ENCODE measurements at places on chromosomes 11 and 22.
A peak's percentile ranks its signal among the peaks of the same experiment; 100 is the strongest.

- no peak for DNase-seq
Measured at GRCh38 chr11:5239046-5239445, 4.8 kb upstream of the HBD start.

GRCh38 chr11:72535194-72535547 lies 100.8 kb upstream of the CLPB start:
- DNase-seq: no peak

DNA sequence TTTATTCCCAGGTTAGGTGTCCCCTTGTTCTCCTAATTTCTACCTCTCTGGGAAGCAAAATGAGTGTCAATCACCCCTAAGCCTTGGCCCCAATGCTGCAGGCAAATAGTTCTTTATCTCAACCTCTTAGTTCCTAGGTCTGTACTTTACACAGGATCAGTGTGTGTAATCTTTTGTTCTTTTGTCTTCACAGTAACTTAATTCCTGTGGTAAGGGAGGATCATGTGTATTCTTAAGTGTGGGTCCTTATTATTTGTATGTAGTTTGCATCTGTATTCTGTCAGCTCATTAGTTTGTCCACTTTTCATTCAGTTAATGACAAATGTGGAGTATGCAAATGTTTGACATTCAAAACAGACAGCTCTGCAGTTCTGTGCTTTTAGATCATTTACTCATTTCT lies 166.7 kb downstream of the FAT3 start:
- no peak for DNase-seq

DNA sequence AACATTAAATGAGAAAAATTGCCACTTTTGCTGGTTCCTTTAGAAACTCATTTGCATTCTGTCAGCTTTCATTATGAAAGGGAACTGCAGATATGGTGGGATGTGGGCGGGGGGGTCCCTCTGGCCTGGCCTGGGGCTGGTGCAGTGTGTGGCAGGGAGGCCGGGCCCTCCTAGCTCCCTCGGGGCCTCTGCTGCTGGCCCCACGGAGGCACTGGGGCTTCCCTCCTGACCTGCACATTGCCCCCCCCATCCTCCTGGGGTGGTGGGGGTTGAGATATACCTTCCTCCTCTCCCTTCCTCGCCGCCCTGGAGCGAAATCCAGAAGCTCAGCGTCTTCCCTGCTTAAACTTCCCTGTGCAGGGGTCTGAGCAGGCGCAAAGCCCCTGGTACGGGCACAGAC lies 1005.9 kb downstream of the BRD1 start:
- no peak for DNase-seq

- peak; percentile 52 for DNase-seq
Measured at GRCh38 chr11:46112961-46113607, 8.2 kb downstream of the PHF21A start.

DNA sequence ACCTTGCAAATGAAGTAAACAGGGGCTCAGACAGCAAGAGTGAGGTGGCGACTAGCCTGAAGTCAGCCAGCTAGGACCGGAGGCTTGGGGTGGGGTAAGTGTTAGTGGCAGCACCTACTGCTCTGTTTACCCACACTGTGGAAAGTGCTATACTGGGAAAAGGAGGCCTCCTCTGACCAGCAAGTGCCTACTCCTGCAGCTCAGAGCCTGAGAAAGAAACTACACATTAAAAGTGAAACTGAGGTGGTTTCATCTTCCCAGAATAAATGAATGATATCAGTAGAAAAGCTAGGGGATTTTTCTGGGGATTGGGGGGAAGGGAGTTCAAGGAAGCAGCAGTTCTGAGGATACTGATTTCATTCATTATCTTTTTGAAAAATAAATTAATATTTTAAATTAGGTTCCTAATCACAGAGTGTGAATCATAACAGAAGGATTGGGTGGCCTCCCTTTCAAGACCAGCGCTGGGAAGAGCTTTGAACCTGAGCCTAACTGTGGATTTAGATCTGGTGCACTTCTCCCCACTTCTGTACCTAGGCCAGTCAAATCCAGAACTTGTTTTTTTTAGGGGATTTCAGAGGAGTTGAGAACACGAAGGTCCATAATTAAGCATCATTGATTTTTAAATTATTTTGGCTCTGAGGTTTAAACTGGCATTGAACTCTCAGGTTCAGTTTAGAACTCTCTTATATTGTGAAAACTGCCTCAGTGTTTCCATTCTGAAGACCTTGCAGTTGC lies 48.1 kb upstream of the GRAMD1B start:
- DNase-seq: no peak

DNA sequence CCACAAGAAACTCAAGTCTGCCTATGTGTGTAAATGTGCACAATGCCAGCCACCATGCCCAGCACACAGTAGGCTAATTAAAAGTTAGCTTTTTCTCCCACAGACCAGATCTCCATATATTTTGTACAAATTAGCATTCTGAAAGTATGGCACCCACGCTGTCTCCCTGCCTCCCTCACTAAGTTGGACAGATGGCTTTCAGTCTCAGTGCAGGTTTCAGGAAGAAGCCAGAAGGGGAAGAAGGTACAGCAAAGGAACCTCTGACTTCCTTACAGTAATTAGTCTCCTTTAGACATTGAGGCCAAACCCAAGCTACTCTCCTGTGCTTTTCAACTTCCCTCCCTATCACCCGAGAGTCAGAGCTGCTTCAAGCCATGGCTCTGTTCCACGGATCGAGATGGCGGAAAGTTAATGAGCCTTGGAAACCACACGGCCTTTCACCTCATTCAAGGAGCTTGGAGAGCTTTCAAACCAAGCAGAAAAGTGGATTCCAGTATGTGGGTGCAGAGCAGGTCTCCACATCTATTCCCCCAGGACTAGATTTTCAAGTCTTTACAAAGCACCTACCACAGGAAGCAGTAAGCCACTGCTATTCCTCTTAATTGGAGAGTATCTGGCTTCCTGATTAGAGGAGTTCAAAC lies 221.1 kb upstream of the NARS2 start:
- no peak for DNase-seq

DNA sequence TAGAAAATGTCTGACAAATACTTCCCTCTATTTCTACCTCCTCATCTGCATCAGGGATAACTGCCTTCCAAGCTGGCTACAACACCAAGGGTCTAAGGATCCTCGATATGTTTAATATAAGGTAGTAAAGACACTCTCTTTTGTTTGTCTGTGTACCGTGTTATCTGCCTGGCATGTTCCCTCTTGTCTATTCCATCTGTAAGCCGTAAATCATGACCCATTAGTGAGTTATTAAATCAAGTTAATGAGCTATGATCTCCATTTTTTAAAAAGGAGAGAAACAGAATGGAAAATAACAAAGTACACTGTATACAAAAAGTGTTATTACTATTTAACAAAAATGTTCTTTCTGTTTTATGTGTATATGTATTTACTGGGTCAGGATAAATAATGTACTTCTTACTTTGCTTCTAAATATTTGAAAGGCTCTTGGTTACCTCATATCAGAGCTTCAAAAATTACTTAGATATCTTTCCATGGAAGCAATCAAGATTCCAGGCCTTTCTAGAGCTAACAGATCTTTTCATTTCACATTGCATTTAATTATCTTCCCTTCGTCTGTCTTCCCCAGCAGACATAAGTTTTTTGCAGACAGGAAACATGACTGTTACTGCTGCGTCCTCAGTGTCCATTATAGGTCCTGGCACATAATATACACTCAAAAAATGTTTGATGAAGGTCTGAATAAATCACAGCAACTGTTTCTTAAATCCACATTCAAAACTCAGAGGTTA lies 342.6 kb upstream of the CCDC90B start:
- no peak for DNase-seq

DNA sequence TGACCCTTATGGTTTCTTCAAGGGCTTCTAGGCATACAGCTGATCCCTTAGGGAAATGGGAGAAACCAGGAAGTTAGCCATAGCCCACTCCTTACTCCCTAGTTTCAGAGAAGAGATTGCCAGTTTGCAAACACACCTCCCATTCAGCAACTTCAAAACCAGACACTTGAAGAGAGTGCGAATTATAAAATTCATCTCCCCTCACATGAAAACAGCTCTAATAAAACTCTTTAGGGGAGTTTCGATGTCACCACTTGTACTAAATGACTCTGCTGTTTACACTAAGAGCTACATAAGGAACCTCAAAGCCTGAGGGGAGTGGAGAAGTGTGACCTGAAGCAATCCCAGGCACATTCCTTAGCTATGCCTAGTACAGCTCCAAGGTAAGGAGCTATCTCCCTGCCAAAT lies 8.3 kb downstream of the LGR4 start:
- no peak for DNase-seq

- no peak for DNase-seq
Measured at GRCh38 chr11:10846660-10847059, 11.2 kb downstream of the ZBED5 start.

- DNase-seq: no peak
Measured at GRCh38 chr11:64726211-64726641, 3.2 kb upstream of the NRXN2 start.

GRCh38 chr22:19663286-19663815 lies 51.0 kb upstream of the SEPTIN5 start:
- DNase-seq: peak; percentile 67

DNA sequence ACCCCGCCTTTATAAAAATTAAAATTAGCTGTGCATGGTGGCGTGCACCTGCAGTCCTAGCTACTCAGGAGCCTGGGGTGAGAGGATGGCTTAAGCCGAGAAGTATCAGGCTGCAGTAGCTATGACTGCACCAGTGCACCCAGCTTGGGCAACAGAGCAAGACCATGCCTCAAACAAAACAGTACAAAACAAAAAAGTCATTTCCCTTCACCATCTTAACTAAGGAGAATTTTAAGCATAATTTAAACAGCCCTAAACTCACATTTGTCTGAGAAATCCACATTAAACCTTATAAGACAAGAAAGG lies 23.3 kb upstream of the TFIP11 start:
- no peak for DNase-seq

DNA sequence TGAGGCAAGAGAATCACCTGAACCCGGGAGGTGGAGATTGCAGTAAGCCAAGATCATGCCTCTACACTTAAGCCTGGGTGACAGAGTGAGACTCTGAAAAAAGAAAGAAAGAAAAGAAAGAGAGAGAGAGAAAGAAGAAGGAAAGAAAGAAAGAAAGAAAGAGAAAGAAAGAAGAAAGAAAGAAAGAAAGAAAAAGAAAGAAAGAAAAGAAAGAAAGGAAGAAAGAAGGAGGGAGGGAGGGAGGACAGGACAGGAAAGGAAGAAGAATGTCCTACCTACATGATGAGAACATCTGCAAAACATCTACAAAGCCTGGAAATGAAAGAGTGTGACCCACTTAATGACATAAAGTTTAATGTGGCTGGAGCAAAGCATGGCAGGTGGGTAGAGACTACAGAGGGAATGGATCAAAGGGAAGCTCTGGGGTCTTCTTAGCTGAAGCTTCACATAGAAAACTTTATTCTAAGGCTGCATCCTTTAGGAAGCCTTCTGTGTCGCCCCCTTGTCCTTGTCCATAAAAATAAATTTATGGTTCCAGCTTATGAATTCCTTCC lies 112.3 kb upstream of the ASPHD2 start:
- DNase-seq: no peak

GRCh38 chr22:48856308-48856615 lies 971.4 kb downstream of the BRD1 start:
- DNase-seq: no peak

All from fibroblast of gingiva (primary cell).